ENCODE measurements at places on chromosomes 3 and 15.

- DNase-seq = no peak
These were observed 212.5 kb downstream of the FMN1 start for GRCh38 chr15:32982001-32982400.

- DNase-seq = no peak
These were observed 75.7 kb upstream of the EPHB3 start for GRCh38 chr3:184485906-184486305.

DNA sequence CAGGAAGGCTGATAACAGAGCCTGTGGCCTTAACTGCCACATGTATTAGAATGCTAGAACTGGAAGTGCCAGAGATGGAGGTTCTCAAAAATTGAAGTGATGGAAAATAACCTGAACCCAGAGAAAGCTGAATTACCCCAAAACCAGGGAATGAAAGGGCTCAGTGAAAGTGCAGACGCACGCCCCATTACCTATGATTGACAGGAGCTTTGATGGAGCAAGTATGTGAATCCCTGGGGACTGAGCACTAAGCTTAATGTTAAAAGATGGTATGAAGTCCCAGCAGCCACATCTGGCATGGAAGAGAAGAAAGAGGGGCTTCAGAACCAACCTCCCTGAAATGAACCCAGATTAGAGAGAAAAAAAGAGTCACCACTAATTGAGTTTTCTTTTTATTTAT lies 118.4 kb upstream of the FHIT start:
- DNase-seq = no peak

DNA sequence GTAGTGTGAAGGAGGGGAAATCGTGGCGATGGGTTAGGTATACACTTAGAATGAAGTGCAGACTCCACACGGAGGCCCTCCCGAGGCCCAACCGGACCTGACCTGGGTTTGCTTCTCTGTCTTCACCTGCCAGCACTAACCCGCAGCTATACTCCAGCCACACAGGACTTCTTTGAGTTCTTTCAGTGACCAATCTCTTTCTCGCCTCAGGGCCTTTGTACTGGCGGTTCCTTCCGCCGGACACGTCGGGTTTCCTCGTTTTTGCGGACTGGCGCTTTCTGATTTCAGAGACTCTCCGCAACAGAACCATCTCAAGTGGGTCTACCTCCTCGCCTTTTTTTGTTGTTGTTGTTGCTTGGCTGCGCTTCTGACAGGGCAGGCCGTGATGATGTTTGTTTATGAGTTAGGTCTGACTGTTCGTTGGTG lies at the start of gene NEIL1:
NEIL1 (plus strand) TSS at position 244 of the 426 bp plus-strand sequence. CDS start 1,867 bp downstream, outside the sequence.
- DNase-seq = no peak

DNA sequence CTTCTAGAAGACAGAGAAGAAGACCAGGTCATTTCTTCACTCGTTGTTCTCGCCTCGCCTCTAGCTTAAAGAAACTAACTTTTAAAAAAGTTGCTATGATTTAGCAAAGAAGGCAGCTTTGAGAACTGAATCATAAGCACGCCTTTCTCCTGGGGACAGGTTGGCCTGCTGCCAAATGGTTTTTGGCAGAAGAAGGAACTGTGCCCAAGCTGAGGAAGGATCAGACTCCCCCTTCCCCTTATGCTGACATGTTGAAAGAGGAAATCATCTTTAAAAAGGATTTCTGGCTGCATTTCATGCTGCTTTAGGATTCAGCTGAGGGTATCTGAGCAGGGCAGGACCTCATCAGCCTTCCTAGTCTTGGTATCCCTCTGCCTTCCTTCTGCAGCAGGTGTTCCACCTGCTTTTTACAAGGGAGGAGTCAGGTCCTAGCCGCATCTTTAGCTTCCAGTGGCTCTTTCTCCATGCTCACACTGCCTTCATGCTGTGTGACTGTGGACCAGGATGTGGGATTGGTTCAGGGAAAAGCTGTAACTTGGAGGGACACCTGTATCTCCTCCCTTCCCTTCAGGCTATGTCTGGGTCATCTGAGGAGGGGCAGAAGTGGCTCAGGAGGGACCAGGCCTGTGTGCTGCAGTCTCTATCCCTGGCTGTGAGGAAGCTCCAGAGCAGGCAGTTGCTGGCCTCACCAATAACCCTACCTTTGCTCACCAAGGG lies 34.1 kb upstream of the HACD2 start:
- DNase-seq = no peak

GRCh38 chr15:66704803-66705153 lies 2.7 kb downstream of the SMAD6 start:
- no peak for DNase-seq

GRCh38 chr15:75361361-75361988 lies 6.9 kb downstream of the MAN2C1 start:
- DNase-seq = no peak

GRCh38 chr3:111087924-111088469 lies 16.4 kb downstream of the NECTIN3 start:
- DNase-seq = no peak

GRCh38 chr3:31748933-31749295 lies 216.2 kb downstream of the STT3B start:
- no peak for DNase-seq

GRCh38 chr3:149657926-149658743 lies at the start of gene WWTR1:
WWTR1 (minus strand) TSS chr3:149658025; CDS start chr3:149657306, 719 bp downstream.
- peak; percentile 86 for DNase-seq

DNA sequence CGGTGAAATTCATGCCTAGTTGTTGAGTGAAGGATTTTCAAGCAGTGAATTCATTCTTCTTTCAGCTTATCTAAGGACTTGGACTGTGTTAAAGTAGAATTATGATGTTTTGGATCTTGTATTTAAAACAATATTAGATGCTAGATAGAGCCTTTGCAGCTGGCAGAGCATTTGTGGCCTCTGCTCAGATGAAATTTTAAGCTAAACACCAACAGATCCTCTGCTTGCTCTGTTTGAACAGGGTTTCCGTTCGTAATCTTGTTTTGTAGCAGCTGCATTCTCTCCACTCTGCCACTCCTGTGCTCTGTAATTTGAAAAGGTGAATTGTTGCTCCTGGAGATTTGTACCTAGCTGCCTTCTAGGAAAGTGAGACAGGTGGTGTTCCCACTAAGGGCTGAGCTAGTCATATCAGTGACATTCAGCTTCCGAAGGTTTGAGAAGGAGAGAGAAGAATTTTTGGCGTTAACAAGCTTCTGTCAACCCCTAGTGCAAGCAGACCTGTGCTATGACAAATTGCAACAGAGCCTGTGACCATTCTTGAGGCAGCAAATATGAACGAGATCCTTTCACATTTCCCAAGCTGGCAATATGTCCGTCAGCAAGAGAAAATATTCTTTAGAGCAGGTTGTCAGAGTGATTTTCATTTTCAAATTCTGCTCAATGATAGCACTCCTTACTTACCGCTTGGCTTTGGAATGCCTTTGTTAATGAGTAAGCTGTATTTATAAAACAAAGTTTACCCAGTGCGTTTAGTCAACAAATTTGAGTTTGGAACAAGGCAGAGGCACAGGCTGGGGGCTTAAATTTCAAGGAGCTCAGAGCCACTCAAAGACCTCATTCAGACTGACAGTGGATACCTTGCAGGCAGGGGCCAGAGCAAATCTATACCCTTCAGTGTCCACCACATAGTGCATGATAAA lies 5.3 kb downstream of the CHST2 start:
- DNase-seq = no peak

DNA sequence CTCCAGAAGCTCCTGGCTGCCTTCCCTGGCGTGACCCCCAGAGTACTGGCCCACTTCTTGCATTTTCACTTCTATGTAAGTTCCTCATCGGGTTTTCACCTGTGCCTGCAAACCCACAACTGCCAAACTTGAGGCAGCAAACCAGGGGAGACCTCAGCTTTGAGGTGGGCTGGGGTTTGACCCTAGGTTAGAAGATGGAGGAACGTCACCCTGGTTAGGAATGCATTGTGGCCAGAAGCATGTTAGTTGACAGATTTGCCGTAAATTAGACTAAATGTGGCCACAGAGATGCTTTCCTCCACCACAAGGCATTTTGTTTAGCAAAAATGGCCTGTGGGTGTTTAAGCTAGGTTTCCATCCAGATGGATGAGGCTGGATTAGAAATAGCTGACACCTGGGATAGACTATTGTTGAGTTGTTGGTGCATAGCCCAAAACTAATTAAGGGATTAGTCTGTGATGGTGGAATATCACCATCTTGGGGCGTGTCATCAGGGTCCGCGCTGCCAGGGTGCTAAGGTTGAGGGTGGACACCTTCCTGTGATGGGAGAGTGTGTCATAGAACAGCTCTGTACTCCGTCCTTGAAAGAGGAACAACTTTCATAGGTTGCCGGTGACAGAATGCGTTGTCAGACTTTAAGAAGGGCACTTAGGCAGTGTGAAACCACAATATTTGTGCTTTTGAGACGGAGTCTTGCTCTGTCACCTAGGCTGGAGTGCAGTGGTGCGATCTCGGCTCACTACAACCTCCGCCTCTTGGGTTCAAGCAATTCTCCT lies 3.6 kb downstream of the NISCH start:
- DNase-seq = no peak

GRCh38 chr15:80615783-80616391 lies 79.2 kb upstream of the ABHD17C start:
- DNase-seq = no peak

- DNase-seq = no peak
These were observed 62.7 kb upstream of the MRPS22 start for GRCh38 chr3:139281096-139281495.

GRCh38 chr3:46098319-46098761 lies 71.1 kb upstream of the XCR1 start:
- peak; percentile 44 for DNase-seq

DNA sequence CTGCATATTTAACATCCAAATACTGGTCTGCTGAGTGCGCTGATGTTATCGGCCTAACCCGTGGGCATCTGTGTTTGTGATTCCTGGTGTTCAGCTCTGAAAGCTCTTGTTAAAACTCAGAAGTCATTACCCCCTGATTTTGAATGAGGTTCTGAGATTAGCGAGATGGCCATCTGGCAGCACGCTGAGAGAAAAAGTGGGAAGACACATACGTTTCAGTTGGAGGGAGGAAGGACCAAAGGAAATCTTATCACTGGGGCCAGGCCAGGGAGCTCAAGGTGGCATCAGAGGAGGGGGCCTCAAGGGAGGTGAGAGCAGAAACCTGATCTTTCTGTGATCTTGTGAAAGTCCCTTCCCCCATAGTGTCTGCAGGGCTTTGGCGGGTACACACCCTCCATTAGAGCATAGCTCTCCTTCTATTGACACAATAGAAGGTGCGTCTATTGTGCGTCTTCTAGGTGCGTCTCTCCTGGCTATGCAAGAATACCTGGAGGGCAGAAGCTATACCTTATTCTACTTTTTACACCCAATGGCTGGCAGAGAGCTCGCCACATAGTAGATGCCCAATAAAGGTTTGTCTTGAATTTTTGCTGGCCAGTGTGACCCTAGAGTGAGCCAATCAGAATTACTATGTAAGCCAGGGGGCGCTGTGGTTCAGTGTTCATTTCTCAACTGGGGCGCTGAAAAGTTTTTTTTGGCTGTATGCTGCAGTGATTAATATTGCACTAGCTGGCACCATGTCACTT lies 182.4 kb downstream of the SHQ1 start:
- DNase-seq = peak; percentile 62

- no peak for DNase-seq
These were observed 47.8 kb downstream of the KCNMB2 start for GRCh38 chr3:178583963-178584575.

- no peak for DNase-seq
These were observed 47.3 kb downstream of the CLDN11 start for GRCh38 chr3:170465955-170466354.

DNA sequence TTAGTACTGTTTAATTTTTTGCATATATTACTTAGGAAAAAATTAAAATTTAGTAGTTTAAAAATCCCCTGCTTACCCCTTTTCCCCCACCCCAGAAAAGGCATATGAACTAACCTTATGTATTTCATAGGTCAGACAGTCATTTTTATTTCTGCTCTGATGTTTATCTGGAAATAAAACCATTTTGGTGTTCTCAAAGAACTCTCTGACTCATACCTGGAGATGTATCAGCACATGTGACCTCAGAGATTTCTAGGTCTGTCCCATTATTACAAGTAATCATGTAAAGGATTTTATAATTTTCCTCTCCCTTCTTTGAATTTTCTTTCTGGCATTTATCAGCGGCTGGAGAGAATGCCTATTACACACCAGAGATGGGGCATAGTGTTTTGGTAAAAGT lies 14.1 kb upstream of the CCR8 start:
- DNase-seq = no peak

GRCh38 chr15:73704869-73705645 lies 20.9 kb downstream of the CD276 start:
- DNase-seq = peak; percentile 80

GRCh38 chr3:111797171-111797615 lies 61.9 kb upstream of the PHLDB2 start:
- DNase-seq = no peak

- DNase-seq = no peak
These were observed 698.7 kb downstream of the NTRK3 start for GRCh38 chr15:87557881-87558280.

DNA sequence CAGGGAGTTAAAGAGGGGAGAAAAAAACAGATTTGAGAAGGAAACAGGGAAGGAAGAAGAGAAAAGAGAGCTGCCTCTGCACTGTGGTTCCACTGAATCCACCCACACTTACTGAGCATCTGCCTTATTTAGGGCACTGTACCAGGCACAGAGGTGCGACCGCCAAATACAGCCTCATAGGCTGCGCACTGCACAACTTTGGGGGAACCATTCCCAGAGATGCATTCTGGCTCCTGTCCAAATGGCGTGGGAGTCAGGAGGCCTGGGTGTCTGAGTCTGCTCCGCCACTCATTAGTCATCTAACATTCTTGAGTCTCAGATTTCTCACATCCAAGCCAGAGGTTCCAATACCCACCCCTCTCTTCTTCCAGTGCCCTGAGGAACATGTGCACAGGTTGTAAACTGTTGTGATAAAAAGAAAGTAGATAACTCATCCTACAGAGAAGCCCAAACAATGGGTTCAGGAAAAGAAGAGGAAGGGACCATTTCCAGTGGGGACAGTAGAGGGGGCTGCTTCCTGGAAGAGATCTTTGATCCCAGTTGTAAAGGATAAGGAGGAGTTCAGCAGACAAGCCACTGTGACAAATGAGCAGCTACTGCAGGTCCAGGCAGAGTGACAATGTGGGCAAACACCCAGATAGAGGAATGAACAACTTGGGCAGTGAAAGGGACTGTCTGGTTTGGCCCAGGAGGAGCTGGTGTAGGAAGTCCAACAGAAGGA lies 254.6 kb downstream of the UACA start:
- DNase-seq = no peak

DNA sequence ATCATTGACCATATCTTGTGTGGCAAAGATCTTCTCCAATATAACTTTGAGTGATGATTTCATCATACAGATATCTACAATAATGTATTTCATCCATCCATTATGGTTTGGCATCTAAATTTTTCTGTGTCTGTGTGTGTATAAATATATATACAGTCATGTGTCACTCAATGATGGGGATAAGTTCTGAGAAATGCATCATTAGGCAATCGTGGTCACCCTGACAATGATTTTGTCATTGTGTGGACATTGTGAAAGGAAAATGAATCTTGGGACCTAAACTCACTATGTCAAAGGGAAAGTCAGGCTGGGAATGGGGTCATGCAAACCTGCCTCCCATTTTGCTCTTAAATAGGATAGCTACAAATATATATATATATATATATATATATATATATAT lies 12.4 kb downstream of the CFAP161 start:
- no peak for DNase-seq

GRCh38 chr3:111601810-111602209 lies 6.7 kb upstream of the ZBED2 start:
- no peak for DNase-seq

- no peak for DNase-seq
These were observed 117.8 kb downstream of the OXNAD1 start for GRCh38 chr3:16382845-16383244.

GRCh38 chr3:140250945-140251344 lies 316.0 kb downstream of the CLSTN2 start:
- no peak for DNase-seq

Measured in GM13977 (cell line).